NCI-H1436 treated with DMSO at 0.1 percent for 48 hours (cell line): ENCODE measurements at places on chromosomes 6 and 20.

DNA sequence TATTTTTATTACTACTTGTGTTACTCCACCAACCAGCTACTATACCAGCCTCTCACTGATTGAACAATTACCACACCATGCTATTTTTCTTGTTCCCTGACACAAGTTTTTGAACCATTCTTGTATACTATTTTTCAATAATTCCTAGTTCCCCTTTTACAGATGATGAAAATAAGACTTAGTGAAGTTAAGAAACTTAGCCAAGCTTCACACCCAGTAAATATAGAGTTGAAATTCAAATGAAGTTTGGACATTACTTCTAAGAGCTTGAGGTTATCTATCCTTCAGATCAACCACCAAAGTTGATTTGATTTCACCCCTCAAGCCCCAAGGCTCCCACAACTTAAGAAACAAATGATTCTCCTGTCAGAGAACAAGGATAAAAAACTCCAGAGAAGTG is 13.1 kb upstream of the BCAS1 start:
- DNase-seq, result no peak

DNA sequence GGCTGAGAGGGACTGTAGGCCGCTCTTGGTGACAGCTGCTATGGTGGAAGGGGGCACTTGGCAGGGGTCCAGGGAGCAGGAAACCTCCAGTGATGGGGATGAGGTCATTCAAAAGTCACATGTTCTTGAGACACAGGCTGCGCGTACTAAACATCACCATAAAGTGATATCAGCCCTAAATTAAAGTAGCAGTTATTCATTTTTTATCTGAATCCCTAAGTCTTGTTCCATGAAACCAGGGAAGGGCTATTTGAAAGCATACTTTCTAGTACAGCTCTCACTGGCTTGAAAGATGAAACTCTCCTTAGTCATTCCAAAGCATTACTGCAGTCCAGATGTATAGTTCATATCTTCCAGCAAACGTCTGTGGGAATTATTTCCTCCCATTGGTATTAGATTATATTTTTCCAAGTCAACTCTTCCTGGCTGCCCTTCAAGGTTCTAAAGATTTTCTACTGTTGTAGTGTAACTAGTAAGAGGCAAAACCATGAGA is 373.1 kb downstream of the CD109 start:
- DNase-seq, result no peak

DNA sequence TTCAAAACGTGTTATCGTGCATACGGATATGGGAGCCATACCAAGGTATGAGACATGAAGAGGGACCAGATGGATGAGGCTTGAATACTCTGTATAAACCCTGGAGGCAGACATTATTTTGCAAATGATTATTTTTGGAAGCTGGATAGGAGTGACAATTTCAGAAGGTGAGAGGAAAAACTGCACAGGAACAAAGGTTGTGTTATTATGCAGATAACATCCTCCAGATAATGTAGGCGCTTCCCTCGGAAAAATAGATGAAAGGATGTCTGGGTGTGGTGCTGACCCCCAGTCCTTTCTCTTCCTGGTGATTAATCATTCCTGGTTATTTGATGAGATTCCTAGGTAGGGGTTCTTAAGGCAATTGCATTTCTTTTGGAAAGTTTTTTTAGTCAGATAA is 36.4 kb upstream of the CD83 start:
- DNase-seq, result no peak

GRCh38 chr20:24318569-24319352 is 150.7 kb upstream of the SYNDIG1 start:
- no peak for DNase-seq

- no peak for DNase-seq
Measured at GRCh38 chr20:58852543-58853271, at the start of gene GNAS. GNAS (plus strand) TSS chr20:58852716.

DNA sequence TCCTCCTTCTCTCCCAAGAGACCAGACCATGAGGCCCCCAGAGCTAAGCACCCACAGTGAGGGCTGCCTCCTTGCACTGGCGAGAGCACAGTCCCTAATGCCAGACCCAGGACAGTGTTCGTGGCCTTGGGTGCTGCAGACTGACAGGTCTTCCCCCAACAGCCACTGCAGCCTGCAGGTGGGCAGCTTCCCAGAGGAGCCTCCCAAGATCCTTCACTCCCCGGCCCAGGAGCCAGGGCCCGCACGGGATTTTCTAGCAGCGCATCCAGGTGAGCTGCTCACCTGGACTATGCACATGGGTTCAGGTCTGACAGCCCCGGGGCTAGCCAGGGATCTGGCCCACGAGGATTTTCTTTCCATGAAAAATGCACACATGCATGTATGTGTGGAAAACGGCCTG is 41.7 kb downstream of the SUMO4 start:
- no peak for DNase-seq

GRCh38 chr6:166905013-166905412 is 51.3 kb downstream of the RNASET2 start:
- no peak for DNase-seq

DNA sequence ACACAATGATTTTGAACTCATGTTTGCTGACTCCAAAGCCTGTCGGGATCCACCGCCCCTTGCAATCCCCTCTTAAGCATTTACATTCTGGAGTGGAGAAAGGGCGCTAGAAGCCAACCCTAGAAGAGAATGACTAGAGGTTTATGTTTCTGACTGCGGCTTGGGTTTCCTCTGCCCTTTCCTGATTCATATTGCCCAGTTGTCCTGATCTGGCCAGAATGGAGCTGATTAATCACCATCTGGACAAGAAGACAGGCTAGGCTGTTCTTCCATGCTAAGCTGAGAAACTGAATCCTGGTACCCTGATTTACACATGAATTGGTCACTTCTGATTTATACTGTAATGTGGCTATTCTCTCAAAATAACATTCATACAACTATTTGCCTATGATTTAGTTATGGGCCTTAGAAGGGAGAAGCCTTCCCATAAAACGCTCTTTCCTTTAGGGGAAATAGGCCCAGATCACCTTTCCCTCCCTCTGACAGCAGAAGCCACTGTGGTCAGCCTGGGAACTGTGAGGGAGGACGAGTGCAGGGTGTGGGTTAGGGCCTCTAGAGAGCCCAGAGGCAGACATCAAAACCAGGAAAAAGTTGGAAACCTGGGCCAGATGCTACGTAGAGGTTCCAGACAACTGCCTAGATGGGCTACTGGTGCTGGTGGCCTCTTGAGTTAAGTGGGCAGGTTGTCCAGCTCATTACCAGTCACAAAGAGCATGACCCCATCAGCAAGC is 199.2 kb upstream of the PRDM1 start:
- no peak for DNase-seq

GRCh38 chr20:50286609-50287008 is 96.0 kb downstream of the CEBPB start:
- no peak for DNase-seq

DNA sequence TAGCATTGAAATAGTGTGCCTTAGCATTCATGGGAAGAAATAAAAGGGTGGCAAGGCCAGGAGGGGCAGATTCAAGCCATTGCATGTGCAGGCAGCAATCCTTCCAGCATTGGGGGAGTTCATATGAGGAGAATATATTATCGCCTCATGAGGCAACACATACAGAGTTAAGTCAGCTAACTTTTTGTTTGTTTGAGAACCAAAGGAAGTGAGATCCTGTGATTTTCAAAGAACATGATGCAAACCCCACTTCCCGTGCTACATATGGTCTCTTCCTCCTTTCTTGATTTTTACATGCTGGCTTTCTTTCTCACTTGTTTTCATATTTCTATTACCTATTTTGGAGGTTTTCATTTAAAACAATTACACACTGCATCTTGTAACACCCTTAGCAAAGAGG is 579.7 kb upstream of the ARID1B start:
- DNase-seq, result no peak

DNA sequence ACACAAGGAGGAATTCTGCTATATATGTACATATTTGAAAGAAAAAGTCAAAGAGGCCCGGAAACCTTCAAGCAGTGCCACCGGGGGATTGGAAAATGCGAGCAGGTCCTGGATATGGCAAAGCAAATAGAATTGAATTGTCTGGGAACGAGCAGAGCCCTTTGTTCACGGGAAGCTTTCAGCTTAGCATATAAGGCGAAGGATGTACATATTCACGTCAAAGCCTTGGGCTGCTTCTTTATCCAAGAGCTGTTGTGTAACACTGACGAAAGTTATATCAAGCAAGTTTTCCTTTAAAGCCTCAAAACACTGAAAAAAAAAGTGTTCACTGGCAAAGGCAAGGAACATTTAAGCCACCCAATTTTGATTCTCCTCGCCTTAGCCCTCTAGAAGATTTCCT is 171.0 kb downstream of the GPX5 start:
- no peak for DNase-seq

DNA sequence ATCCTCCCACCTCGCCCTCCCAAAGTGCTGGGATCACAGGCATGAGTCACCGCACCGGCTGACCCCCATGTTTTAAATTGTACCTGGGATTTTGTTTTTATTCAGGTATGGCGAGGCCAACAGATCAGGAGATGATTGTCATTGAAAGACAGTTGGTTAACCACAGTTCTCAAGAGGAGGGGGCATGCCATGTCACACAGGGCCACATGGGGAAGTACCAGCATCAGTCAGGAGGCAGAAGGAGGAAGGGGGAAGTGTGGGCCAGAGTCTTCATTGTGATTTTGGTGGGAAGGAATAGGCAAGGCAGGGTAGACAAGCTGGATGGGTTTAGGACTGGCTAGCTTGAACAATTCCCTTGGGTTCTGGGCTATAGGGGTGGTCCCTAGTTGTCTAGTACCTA is 9.9 kb upstream of the MMP9 start:
- DNase-seq, result no peak

- DNase-seq, result no peak
Measured at GRCh38 chr20:44495802-44496481, 20.3 kb downstream of the TTPAL start.

GRCh38 chr6:34513646-34514045 is 42.5 kb downstream of the SPDEF start:
- DNase-seq, result no peak

DNA sequence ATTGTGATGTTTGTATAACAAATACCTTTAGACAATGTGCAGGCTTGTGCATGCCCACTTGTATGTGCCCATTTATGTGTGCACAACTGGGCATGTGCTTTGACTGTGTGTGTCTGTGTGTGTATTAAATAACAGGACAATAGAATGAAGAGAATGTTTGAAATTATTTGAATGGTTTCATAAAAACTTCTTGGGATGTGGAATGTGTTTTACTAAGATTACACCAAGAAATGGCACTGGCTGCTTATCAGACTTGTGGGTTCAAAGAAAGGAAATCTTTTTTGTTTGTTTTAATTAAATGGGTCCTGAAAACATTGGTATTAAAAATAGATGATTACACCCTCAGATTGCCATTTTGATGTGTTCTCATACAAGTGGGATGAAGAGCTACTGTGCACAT is 191.6 kb upstream of the CCN2 start:
- no peak for DNase-seq

DNA sequence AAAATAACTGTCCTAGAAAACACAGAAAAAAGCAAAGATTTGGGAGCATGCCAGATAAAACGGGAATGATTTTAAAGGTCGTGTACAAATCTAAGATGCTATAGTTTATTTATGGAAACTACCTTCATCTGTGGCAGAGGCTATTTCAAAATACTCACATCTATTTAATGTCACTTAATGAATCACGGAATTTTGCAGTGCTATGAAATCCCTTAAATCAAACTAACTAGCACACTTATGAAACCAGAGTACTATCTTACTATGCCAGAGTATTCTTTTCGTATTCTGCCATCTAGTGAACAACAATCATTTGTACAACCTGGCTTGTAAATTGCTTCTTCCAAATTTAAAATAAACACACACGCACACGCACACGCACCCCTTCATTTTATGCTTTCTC is 77.9 kb upstream of the BMP5 start:
- no peak for DNase-seq

GRCh38 chr6:155429321-155429893 is 26.2 kb downstream of the NOX3 start:
- no peak for DNase-seq

GRCh38 chr6:150044621-150045145 is 19.4 kb upstream of the RAET1L start:
- no peak for DNase-seq

DNA sequence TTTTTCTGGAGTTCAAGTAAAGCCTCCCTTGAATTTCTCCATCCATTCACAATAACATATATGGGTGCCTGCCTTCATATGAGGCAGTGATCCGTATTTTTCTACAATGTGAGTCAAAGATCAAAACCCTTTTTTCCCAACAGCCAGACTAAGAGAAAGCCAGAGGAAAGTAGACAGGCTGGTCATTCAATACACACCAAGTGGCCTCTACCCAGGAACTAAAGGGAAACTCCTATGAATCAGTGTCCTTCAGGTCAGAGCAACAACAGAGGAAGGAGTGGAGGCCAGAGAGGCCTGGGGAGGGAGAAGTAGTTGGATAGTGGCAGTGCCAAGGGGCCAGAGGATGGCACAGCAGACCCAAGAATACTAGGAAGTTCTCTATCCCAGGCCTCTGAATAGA is 23.8 kb downstream of the SIM1 start:
- no peak for DNase-seq

GRCh38 chr6:75450903-75451302 is 42.7 kb downstream of the FILIP1 start:
- no peak for DNase-seq

- peak; percentile 17 for DNase-seq
Measured at GRCh38 chr6:152863618-152864326, 113.2 kb downstream of the VIP start.

- DNase-seq, result no peak
Measured at GRCh38 chr6:157263881-157264397, 59.4 kb downstream of the TMEM242 start.

DNA sequence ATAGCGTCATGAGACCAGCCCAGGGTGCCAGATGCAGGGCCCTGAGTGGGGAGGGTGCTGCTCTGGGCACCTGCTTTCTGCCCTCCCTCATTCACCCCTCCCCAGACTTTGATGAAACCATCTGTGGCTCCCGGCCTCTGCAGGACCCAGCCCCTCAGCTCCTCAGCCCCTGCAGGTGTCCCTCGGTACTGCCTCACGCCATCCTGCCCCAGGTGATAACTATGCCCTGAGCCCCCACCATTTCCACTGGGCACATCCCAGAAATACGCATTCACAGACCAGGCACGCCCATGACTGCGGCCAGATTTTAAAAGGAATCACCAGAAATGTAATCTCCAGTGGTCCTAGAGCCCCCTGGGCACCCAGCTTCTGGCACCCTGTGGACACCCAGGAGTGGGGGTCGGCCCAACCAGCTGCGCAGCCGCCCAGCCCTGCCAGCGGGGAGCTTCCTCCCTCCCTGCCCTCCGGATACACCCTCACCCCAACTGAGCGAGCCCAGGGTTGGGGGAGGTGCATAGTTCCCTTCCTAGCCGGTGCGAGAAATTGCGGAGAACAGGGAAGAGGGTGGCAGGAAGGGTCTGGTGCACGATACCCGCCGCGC is 615 bp upstream of the NTSR1 start:
- DNase-seq, result no peak

GRCh38 chr6:35224720-35225119 is 11.0 kb downstream of the SCUBE3 start:
- DNase-seq, result no peak

DNA sequence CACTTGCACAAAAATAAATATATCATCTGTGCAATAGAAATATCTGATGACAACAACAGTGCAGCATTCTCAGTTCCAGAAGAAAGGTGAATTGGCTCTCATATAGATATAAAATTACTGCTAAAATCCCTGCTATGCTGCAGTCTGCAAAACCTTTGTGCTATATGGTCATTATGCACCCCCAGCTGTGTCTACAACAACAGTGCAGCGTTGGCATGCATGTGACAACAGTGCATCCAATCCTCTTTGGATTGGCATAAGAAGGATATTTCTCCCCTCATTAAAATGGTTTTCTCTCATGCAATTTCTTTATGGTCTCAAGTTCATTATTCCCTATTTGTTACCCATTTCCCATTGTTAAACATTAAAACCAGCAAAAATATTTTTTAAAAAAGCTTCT is 23.1 kb downstream of the OR2B6 start:
- no peak for DNase-seq
